CD4-positive, alpha-beta T cell treated with Interferon gamma for 1 hour (primary cell): ENCODE measurements at places on chromosomes 6 and 20.

- no peak for DNase-seq
Measured at GRCh38 chr20:25739615-25740320, 43.1 kb upstream of the ZNF337 start.

- DNase-seq = no peak
Measured at GRCh38 chr6:109467696-109468095, 12.1 kb upstream of the MICAL1 start.

GRCh38 chr6:90494067-90494780 lies 92.6 kb downstream of the MAP3K7 start:
- DNase-seq = no peak

GRCh38 chr20:41135187-41135887 lies 2.0 kb upstream of the PLCG1 start:
- DNase-seq = peak; percentile 61

- DNase-seq = no peak
Measured at GRCh38 chr6:81820980-81821379, 68.5 kb upstream of the TENT5A start.

DNA sequence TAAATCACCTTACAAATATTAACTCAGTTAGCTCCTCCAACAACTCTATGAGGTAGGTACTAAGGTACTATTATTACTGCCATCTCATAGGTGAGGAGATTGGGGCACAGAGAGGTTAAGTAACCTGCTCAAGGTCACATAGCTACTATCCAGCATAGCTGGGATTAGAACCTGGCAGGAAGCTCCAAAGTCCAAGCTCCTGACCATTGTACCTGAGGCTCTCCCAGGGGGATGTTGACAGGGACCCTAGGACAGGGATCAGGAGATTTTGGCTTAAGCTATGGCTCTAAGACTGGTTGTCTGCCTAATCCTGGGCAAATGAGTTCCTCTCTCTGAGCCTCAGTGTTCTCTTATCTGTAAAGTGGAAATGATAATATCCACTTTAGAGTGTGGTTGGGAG lies 59.3 kb downstream of the HNF4A start:
- DNase-seq = no peak

DNA sequence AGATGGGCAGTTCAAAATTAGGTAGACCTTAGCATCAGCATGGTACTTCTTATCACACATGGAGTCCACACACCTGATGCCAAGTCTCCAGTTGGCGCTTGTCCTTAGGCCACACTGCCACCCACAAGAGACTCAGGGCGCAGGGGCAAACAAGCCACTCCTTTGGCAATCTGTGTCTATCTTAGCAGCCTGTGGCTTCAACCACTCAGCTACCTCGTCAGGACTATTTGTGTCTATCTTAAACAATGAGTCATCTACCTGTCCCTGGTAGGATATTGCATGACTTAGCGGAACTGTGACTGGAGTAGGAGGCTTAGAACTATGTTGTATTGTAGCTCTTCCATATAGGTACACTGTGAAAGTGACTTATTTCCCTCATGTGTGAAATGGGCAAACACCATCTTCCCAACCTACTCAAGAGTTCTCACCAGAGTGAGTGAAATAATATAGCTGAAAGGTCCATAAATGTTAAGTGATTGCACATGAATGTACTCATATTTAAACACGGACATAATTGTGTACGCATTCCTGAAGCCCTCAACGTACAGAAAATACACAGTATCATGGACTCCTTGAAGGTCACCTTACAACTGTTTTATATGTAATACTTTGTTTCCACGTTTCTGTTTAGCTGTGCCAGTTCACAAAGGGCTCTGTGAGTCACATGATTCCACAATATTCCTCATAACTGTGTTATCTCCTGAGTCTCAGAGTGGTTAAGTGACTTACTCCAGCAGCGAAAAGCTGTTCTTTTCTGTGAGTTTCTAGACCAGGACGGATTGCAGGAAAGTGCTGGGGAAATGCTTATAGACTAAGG lies 1.6 kb downstream of the TRIM27 start:
- DNase-seq = no peak

DNA sequence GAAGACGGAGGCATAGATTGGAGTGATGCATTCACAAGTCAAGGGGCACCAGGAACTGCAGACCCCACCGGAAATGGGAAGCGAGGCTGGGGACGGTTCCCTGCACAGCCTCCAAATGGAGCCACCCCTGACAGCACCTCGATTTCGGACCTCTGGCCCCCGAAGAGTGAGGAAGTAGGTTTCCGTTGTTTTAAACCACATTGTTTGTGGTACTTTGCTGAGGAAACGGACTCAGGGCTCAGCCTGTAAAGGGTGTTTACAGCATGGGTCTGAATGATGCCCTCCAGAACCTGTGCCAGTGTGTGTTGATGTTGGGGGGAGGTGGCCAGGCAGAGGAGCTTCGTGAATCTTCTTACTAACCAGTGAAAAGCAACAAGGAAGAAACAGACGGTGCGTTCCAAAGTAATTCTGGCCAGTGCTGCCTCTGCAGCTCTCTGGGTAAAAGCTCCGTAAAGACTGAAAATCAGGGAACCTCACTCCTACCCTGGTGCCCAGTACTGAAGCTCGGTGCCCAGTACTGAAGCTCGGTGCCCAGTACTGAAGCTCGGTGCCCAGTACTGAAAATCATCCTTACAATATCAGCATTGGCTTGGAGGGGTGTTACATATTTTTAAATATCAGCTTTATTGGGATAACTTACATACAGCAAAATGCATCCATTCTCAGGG lies 30.1 kb upstream of the CCR6 start:
- no peak for DNase-seq

GRCh38 chr20:32763202-32764004 lies 1.2 kb downstream of the DNMT3B start:
- DNase-seq = no peak

- peak; percentile 14 for DNase-seq
Measured at GRCh38 chr20:63223121-63223825, 7.3 kb upstream of the YTHDF1 start.

DNA sequence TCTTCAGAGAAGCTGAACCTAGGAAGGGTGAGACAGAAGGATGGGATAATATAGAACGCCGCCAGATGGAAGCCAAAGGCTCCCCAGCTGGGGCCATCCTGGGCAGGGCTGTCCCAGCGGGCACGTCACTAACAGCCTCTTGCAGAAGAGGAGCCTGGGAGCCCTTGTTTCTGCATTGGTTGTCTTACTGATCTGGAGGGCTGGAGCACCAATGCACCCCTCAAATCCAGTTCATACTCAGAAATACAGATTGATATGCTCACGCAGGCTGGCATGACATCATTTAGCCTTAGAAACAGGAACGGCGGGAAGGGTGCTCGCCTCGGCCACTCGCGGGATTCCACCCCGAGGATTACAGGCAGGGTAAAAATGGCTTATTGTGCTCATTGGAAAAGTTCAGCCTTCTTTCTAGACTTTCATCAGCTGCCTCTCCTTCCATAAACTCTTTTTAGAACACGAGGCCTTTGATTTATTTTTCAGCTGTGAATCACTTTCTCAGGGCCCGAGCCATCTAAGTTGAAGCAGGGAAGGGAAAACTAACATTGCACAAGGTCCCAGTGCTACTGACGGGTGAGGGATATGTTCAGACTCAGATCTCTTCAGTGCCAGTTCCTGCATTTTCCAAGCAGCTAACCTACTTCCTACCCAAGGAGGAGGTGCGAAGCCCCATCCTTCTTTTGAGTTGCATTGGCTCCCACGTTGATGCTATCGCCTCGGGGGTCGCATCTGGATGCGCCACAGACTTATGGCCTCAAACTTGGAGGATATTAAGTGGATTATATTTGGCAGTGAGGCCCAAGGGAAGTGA lies 82.3 kb downstream of the GMPR start:
- DNase-seq = no peak

DNA sequence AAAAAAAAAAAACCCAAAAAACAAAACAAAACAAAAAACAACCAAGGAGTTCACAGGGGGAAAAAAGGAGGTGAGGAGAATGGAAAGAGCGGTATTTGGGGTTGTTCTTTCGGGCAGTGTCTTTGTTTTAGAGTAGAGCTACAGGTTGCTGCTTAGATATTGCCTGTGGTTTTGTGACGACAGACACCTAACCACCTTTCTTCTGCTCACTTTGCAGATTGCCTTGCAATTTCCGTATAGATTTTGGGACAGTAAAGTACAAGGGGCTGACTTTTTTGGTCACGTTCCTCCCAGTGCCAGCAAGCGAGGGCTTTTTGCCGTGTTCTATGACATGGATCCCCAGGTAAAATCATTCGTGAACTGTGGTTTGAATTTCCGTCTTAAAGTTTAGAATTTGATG lies 50.9 kb downstream of the DEK start:
- no peak for DNase-seq

- no peak for DNase-seq
Measured at GRCh38 chr6:34908194-34908593, 19.1 kb downstream of the ANKS1A start.

DNA sequence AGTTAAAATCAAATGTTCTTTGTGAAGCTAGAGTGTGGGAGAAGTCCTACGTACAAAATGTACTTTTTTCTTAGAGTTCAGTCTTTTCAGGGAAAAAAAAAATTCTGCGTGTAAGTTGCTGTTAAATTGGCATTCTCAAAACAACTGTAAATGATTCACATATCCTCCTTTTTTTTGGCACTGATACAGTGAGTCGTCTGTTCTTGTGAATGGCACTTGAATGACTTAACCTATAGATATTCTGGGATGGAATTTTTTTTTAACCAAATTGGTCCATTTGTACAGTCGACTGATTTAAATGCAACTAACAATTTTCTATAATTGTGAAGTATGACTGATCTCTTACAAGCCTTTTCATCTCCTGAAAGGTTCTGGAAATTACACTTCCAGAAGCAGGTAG lies 5.5 kb upstream of the JAG1 start:
- DNase-seq = no peak

GRCh38 chr20:9576695-9577094 lies 62.3 kb downstream of the LAMP5 start:
- DNase-seq = no peak
